ENCODE measurements at places on chromosomes 3 and 15.

DNA sequence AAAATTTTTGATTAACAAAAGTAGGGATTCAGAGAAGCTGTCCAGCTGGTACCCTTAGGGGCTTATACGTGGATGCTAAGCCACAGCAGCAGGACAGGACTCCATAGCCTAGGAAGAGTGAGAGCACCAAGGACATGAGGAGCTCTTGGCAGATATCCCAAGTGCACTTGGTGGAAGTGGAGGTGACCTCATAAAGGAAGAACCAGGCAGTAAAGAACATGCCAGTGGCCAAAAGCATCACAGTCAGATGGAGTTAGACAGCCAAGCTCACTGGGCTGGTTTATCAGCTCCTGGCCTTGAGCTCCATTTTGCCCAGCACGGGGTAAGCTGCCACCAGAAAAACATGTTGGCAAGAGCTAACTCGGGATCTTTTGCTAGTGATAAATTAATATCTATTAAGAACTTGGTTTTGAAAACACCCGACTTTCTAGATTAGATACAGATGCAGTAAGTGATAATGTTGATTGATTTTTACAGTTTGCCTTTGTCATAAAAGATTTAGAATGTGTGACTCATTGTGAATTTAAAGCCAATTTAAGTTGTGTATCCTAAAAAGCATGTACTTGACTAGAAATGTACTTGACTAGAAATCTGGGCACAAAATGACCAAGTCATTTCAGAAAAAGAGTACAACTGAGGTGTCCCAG is 108.0 kb downstream of the CMSS1 start:
- no peak for DNase-seq

DNA sequence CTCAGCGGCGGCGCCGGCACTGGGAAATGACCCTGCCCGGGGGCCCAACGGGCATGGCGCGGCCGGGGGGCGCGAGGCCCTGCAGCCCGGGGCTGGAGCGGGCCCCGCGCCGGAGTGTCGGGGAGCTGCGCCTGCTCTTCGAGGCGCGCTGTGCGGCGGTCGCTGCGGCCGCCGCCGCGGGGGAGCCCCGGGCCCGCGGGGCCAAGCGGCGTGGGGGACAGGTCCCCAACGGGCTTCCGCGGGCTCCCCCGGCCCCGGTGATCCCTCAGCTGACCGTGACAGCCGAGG is 172 bp downstream of the ITPKA start:
- no peak for DNase-seq

DNA sequence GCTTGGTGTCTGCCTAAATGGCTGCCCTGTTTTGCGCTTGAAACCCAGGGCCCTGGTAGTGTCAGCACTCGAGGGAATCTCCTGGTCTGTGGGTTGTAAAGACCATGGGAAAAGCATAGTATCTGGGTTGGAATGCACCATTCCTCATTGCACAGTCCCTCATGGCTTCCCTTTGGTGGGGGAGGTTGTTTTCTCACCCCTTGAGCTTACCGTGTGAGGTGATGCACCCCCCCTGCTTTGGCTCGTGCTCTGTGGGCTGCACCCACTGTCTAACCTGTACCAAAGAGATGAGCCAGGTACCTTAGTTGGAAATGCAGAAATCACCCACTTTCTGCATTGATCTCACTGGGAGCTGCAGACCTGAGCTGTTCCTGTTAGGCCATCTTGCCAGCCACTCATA is 104.7 kb downstream of the MBNL1 start:
- DNase-seq: no peak

- no peak for DNase-seq
Observed at GRCh38 chr3:29822071-29822470, 541.2 kb downstream of the RBMS3 start.

DNA sequence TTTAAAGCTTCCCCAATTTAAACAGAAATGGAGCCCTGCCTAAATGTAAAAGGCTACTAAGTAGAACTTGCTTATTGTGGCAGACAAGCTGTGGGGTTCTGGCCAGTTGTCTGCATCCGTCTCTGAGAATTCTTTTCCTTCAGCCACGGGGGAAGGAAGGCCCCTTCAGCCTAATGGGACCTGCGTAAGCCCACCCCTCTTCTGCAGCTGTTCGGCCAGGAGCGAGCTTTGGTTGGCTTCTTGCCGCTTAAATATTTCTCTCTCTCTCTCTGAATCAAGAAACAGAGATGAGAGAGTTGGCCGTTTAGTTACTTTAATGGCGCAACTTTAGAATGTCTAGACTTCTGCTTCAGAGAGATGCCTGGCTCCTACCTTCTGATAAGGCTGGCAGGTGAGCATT is 151.7 kb upstream of the PROK2 start:
- no peak for DNase-seq

DNA sequence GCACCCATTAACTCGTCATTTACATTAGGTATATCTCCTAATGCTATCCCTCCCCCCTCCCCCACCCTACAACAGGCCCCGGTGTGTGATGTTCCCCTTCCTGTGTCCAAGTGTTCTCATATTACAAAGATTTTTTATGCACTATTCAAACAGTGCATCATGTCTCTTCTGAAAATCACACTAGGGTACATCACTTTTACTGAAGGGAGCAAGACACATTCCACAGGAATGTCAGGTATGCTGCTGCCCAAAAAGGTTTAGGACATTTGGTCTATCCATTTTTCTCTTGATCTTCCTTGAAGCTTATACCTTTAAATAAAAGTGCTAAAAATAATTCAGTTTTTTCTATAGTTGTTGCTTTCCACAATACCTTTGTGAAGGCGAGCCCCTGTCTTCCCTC is 9.2 kb upstream of the EPHA3 start:
- DNase-seq: no peak

DNA sequence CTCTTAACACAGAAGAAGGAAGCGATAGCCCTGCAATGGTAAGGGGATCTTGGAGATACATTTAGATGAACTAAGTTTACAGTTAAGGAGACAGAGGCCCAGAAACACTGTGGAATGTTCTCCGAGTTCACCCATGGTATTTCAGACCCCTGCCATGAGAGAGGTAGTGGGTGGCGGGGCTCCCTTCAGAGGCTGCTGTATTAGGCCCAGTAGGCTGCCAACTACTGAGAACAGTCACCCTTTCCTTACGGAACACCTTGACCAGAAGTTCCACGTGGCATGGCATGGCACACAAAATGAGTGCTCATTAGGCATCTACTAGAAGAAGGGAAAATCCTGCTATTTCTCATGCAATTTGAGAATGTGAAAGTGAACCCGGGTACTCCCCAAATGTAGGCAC is 195.4 kb downstream of the TNIK start:
- no peak for DNase-seq
